ENCODE measurements at places on chromosomes 12 and 14. TPM values are rescaled to one million over a fixed set of nuclear protein-coding genes. Genes with fewer than 3 reads are reported as not detected.

CLEC7A gene
- 0.69 TPM for total RNA-seq

KRT3 gene
- total RNA-seq: not detected

SLC5A8 gene
- total RNA-seq: not detected

RNASE2 gene
- total RNA-seq: not detected

SIX6 gene
- total RNA-seq: not detected

DLK1 gene
- 0.63 TPM for total RNA-seq

IL22 gene
- 1.2 TPM for total RNA-seq

Measured in activated T-cell treated with anti-CD3 and anti-CD28 coated beads, Interleukin-2, amount 50 U/mL, for 4 hours (primary cell).